Natural killer cell (primary cell): ENCODE measurements at places on chromosomes 2 and 18.
A peak's percentile ranks its signal among the peaks of the same experiment; 100 is the strongest.

- no peak for DNase-seq
Observed at GRCh38 chr18:6777509-6777908, 48.0 kb downstream of the ARHGAP28 start.

DNA sequence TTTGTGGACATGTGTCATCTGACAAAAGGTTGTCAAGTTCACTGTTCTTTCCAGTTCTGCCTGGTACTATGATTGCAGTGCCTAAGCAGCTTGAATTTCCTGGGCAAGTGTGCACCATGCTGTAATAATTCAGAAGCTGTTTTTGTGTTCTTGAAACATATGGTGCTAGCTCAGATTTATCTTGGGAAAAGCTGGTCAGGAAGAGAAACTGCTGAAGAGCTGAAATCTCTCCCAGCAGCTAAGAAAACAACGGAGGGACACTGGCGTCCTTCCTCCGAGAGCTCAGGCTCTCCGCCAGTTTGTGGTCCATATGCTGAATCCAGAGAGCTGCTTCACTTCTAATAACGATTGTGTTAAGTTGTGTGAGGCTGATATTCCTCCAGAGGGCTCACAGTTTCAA is 642.0 kb downstream of the DPP10 start:
- no peak for DNase-seq

DNA sequence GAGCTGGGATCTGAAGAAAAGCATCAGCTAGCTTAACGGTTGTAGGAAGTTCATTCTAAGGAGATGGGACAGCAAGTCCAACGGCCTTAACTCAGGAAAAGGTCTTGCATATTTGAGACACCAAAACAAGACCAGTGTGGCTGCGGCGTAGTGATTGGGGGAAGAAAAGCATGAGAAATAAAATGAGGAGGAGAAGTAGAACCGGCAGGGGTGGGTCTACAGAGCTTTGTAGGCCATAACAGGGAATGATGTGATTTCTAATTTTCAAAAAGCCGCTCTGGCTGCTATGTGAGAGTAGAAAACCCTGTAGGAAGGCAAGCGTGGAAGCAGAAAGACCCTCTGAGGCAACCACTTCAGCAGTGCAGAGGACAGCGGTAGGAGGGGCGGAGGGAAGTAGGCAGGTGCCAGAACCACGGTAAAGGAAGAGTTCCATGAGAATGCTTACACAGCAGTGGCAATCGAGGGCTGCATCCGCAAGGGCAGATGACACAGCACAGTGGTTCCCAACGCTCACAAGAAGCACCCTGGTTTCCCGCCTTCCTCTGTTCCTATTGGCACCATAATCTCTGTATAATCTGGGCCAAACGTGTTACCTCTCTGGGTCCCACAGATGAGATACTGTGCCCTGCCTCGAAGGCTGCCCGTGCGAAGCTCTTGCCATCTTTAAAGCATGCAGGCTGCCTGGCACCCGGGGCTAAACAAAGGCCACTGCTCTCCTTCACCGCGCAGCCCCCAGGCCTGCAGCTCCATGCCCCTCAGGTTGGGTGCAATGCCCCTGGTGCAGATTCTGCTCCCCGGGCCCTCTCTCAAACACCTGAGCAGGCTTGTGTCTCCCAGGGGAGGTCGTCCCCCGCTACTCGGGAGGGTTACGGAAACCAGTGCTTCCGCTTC is 795 bp downstream of the ANKRD39 start:
- DNase-seq, result no peak

DNA sequence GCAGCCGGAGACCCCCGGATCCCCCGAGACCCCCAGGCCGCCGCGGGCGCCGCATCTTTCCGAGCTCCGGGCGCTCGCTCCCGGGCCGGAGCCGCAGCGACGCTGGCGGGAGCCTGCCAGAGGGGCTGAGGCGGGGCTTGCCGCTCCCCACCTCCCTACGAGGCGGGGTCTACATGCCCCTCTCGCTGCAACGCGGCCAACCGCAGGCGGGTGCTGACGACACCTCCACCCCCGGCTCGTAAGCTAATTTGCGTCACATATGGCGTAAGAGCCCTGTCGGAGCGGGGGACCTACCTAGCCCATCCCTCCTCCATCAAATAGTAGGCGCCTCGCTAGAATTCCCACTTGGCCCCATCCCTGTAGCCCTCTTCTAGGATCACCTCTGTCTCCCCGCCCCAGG is at the start of gene PTPRN:
Gene PTPRN (minus strand): TSS at position 124 of the 400 bp plus-strand sequence. CDS start 69 bp downstream, at position 55.
- peak; percentile 29 for DNase-seq

- no peak for DNase-seq
Observed at GRCh38 chr2:146986161-146986560, 858.7 kb upstream of the ACVR2A start.
